Daoy (cell line): ENCODE measurements at places on chromosomes 6 and 20. TPM values are rescaled to one million over a fixed set of nuclear protein-coding genes. Genes with fewer than 3 reads are reported as not detected.

IL20RA gene
- total RNA-seq = 0.27 and 0.57 TPM in 2 replicates

MAN1A1 gene
- 13.0 and 22.9 TPM in 2 replicates for total RNA-seq

CTAGE9 gene
- not detected in 2 replicates for total RNA-seq

RAB44 gene
- under 0.01 and 0.65 TPM in 2 replicates for total RNA-seq

COL9A1 gene
- total RNA-seq = 0.09 and 0.34 TPM in 2 replicates

ID4 gene
- total RNA-seq = 2.1 and 3.0 TPM in 2 replicates

SMLR1 gene
- not detected in 2 replicates for total RNA-seq

CCDC28A gene
- 19.0 and 19.9 TPM in 2 replicates for total RNA-seq

SIRPB2 gene
- total RNA-seq = not detected in 2 replicates

FAM209B gene
- total RNA-seq = not detected in 2 replicates

RAET1E gene
- 1.4 and 4.1 TPM in 2 replicates for total RNA-seq

HLA-G gene
- not detected in 2 replicates for total RNA-seq

LRRC1 gene
- total RNA-seq = 12.2 and 13.1 TPM in 2 replicates

GRCh38 chr6:152170702-152171667 lies 363.5 kb downstream of the ESR1 start:
- peak; percentile 68 for DNase-seq

GRCh38 chr6:149028767-149029405 lies 282.1 kb downstream of the UST start:
- DNase-seq = peak; percentile 85

- peak; percentile 42 for DNase-seq
These were observed 14.2 kb downstream of the PAX1 start for GRCh38 chr20:21719592-21720214.

DNA sequence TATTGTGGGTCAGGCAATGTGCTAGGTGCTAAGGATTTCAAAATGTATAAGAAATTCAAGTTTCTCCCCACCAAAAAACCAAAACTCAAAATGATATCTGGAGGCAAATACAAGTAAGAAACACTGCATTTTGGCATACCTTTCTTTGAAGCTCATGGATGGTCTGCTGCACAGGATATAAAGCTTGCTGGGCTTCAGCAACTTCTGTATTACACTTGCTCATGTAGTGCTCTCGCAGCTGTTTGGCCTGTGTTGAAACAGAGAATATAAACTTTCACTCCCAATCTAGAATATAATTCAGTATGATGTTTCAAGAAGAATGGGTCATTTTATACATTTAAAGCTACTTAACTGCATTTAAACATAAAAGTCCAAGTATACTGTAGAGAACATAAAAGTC lies 39.6 kb downstream of the SHPRH start:
- no peak for DNase-seq

- DNase-seq = no peak
These were observed 8.8 kb downstream of the STX16 start for GRCh38 chr20:58659841-58660240.

DNA sequence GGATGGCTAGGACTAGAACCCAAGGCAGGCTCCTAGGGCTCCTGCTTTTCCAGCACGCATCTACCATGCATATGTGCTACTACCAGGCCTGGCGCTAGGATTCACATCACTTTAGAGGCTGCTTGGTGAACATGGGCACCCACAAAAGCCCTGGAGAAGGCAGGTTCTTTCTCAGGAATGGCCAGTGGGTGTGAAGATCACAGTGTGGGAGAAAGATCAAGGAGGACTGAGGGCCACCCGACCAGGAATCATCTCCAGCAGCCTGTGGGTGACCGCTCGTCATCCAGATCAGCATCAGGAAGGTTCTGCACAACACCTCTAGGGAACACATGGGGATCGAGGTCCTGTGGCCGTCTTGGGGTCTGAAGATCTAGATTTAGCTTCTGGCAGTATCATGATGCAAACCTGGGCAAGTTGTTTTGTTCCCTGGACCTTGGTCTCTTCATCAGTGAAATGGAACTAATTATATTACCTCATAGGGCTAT lies 27.3 kb downstream of the SRSF3 start:
- DNase-seq = no peak

GRCh38 chr6:169249057-169249456 lies 4.6 kb downstream of the THBS2 start:
- DNase-seq = no peak

- no peak for DNase-seq
These were observed 312.6 kb downstream of the CLIC5 start for GRCh38 chr6:45702849-45703739.

- no peak for DNase-seq
These were observed 1.1 kb upstream of the ZBTB24 start for GRCh38 chr6:109484122-109484521.

- no peak for DNase-seq
These were observed 216.8 kb upstream of the CDYL start for GRCh38 chr6:4559281-4559875.

DNA sequence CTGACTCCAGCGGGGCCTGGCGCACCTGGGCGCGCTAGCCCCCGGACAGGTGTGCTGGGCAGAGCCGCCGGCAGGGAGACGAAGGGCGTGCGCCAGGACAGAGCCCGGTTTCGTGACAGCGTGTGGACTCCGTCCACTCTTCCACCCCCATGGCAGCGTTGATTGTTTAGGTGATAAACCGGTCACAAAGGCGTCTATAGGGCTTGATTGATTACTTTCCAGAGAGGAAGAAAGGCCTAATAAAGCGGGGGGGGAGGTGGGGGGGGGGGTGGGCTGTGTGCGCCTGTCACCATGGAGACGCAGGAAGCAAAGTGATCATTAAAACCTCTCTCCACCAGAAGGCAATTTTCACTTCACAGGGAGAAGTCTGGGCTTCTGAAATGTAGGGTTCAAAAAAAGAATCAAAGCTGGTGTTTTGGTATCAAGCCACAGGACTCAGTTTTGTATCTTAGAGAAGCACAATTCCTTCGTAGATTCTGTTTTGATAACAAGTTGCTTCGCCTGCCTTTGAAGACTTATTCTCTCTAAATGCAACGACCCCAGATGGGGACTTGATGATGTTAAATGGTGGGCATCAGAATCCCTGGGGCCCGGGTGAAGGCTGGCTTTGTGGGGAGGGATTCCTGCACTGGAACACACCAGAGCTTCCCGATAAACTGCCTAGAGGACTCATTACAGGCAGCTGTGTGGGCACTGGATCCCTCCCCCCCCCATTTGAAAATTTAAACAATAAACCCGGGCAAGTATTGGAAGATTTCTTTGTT lies 1.4 kb downstream of the PHACTR3 start:
- no peak for DNase-seq

- no peak for DNase-seq
These were observed 28.6 kb downstream of the CEP43 start for GRCh38 chr6:167027772-167028171.

GRCh38 chr6:123564361-123564760 lies 72.4 kb downstream of the TRDN start:
- no peak for DNase-seq

- DNase-seq = no peak
These were observed 47.5 kb upstream of the RIN2 start for GRCh38 chr20:19710336-19711120.

- DNase-seq = no peak
These were observed 40.2 kb downstream of the PLAGL1 start for GRCh38 chr6:143967706-143968376.

DNA sequence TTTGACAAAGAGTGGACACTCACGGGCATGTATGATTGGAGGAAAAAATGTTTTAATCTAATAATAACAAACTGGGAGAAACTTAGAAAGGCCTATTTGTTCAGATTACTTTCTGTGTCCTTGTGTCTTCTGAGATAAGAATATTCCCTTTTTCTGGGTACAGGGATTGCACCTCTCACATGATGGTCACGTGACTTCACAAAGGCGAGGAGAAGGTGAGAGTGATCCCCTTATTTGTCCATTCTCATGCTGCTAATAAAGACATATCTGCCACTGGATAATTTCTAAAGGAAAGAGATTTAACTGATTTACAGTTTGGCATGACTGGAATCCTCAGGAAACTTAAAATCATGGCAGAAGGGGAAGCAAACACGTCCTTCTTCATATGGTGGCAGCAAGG lies 989.7 kb upstream of the FLRT3 start:
- no peak for DNase-seq

DNA sequence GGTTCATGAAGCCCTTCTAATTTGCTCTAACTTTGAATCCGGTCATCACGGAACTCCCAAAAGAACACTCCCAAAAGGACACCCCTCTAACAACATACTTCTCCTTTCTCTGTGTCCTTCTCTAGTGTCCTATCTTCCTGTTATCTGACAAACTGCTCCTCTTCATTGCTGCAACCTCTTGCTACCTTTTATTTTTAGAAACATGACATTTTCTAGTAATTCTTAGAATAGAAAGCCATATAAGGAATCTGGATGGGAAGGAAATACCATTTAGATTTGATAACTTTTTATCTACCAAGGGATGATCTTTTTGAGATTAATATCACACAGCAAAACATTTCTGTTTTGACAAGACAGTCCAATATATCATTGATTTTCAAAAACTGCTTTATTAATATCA lies 63.1 kb downstream of the COL12A1 start:
- no peak for DNase-seq

DNA sequence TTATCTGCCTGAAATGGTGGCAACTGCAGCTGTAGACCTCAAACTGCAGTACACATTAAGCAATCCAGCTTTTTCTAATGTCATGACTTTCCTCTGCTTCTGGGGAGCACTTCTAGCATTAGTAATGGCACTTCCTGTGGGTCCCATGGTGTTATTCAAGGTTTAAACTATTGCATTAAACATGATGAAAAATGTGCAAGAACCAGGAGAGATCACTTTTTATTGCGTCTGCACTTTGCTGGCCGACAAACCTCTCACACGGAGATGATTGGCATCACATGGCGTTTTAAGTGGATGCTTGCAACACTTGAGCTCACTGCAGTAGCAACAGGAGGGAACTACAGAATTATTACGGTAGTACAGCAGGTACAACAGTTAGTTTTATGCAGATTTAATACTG lies 148.4 kb downstream of the HIVEP2 start:
- DNase-seq = no peak

DNA sequence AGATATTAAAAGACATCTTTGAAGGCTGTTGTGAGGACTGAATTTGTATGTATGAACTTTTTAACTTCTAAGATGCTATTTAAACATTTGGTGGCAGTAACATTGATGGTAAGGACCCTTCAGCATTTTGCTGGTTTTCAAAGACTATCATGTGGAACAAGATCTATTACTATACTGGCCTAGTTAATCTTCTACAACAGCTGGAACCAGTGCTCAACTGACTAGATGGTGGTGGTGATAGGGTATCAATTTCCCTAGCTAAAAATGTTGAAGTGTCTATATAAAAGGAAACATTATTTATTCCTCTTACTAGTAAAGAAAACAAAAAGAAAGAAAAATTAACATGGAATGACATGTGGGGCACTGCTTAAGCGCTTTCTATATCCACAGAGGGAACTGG lies 195.7 kb downstream of the TASP1 start:
- no peak for DNase-seq

- DNase-seq = no peak
These were observed 20.4 kb upstream of the CTNNBL1 start for GRCh38 chr20:37673444-37673843.

GRCh38 chr6:36925809-36926208 lies 28.7 kb upstream of the PI16 start:
- DNase-seq = no peak

GRCh38 chr6:38686270-38687042 lies 16.5 kb downstream of the GLO1 start:
- no peak for DNase-seq

- DNase-seq = no peak
These were observed 2.7 kb downstream of the ITCH start for GRCh38 chr20:34365765-34366213.

GRCh38 chr20:8573686-8574085 lies 441.6 kb downstream of the PLCB1 start:
- DNase-seq = no peak

DNA sequence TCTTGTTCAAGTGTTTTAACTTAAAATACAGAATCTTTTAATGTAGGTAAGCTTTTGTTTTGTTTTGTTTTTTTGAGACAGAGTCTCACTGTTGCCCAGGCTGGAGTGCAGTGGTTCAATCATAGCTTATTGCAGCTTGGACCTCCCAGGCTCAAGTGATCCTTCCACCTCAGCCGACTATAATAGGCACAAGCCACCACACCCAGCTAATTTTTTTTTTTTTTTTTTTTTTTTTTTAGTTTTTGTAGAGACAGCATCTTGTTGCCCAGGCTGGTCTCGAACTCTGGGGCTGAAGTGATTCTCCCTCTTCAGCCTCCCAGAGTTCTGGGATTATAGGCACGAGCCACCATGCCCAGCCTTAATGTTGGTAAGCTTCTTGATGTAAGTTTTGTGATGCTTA lies 3.3 kb downstream of the EFHC1 start:
- peak; percentile 23 for DNase-seq

DNA sequence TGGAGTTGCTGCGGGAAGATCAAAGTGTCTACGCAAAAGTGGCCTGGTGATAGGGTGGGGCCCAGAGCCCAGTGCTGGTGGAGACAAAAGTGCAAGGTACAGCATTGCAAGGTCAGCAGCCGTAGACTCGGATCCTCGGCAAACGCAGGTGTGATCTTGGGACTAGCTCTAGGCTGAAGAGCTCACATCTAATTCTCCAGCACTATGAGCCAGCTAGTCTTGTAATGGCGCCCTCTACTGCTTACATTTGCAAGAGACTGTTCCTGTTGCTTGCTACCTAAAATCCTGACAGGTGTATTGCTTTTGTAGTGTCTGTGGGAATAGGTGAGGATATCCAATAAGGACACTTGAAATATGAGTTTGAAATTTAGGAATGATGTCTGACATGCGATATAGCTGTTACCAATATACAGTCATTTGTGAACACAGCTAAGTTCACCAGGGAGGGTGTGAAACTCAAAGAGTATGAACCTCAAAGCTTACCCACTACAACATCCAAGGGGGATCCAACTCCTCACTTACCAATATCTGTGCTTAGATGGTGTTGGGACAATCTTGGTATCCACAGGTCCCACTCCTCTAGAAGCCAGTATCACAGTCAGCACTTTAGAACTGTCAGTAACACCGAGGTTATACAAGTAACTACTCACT lies 58.4 kb downstream of the PDE7B start:
- peak; percentile 37 for DNase-seq

DNA sequence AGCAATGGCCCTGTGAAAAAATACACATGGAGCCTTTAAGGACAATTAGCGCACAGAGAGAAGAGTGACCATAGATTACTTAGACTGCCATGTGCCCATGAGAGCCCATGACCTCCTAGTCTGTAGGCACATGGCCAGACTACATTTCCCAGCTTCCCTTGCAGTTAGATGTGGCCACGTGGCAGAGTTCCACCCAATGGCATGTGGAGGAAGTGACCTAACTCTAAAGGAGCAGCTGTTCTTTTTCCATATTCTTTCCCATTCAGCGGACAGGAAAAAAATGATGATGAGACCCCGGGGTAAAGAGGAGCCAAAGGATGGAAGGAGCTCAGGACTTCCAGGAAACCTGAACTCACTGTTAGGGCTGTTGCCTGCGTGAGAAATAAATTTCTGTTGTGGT lies 116.6 kb downstream of the CBLN4 start:
- DNase-seq = peak; percentile 41
